ENCODE measurements at places on chromosomes 4 and X.

DNA sequence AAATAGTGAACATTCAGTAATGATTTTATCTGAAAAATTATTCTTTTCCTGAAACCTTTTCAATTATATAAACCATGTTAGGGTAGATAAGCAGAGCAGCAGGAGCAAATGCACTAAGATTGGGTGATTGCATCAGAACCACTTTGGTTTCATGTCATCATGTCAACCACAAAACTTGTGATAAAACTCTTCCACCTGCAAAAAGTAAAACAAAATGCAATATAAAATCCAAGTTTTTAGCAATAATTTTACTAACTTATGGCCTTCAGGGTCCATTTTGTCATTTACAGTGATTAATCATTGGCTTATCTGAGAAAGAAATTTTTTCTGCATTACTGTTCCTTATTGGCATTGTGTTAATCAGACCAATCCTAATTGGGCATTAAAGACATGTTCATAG lies 42.4 kb downstream of the NHS start:
- no peak for DNase-seq

GRCh38 chrX:11461201-11462001 lies 168.2 kb downstream of the AMELX start:
- no peak for DNase-seq

DNA sequence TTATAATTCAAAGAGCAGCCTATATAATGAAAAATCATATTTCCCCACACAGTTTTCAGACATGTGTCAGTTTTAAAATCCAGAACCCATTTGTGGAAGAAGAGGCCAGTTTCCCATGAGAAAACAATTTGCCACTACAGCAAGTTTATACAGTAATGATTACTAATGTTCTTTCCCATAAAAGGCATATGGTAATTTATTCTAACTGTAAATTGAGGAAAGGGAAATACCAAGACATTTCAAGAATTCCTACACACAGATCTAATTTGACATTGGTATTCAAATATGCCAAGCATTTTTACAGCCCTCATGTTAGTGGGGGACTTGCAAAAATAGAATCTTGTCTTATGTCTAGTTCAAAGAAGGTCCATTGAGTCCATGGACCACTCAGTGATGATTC lies 1368.6 kb downstream of the FSTL5 start:
- no peak for DNase-seq

DNA sequence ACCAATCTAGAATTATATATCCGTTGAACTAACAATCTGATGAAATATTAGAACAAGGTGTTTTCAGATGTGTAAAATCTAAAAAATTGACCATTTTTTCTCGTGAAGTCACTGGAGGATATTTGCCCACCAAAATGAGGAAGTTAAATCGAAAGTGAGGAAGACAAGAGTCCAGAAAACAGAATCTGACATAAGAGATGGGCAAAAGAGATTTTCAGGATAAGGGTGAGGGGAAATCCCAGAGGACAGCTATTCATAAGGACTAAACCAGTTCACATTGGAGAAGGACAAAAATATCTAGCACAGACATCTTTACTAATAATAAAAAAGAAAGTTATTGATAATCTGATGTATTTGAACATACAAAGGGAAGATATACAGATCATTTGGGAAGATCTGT lies 18.7 kb upstream of the ALG13 start:
- no peak for DNase-seq

DNA sequence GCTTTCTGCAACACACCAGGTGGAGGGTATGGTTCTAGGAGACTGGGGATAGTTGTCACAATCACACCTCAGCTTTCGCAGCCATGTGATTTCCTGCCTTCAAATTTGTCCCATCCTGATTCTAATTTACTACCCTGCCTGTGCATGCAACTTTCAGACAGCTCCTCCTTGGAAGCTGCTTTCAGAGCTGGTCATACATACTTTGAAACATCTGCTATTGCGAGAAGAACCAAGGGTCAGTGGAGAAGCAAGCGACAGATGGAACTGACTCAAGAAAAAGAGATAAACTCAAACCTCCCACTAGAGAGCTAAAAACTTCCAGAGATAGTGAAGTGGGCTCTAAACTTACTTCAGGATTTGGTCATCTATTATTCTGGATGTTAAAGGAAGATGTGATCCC lies 381.7 kb upstream of the FGF13 start:
- no peak for DNase-seq

- DNase-seq: no peak
These were observed 279.4 kb downstream of the NKX6-1 start for GRCh38 chr4:84219656-84220055.

- DNase-seq: no peak
These were observed 159.5 kb downstream of the SHOX start for GRCh38 chrX:790041-790506.

DNA sequence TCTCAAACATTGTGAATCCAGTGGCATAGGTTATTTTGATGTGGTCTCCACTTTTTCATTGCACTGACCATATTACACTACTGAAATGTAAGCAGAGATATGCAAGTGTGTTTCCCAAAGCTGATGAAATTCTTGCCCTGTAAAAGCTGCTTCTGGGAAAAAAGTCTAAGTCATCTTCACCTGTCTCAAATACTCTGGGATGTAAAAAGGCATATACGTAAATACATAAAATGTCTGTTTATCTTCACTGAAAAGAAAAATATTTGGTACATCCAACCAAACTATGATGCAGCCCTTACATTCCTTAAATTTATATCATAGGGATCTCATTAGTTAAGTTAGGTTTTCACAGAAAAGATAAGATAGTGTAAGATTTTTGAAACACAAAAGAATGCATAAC lies 7.9 kb downstream of the KDR start:
- DNase-seq: no peak

DNA sequence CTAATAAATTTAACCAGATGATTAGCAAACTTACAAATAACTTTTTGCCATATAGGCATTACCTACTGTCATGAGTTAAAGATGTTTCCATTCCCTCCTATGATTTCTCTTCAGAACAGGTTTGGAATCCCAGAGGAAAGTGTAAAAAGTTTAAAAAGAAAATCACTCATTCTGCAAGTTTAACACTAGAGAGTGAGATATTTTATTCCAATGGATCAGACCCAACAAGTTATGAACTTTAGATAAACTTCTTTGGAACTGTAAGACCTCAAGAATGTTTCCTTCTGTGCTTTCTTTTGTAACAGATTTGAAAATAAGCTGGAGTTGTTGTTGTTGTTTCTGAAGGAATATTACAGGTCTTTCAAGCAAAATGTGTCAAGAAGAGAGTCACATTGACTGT lies 51.6 kb downstream of the PPP3CA start:
- no peak for DNase-seq

Measured in type B pancreatic cell (in vitro differentiated cells).